ENCODE measurements at places on chromosomes 16 and 17.

DNA sequence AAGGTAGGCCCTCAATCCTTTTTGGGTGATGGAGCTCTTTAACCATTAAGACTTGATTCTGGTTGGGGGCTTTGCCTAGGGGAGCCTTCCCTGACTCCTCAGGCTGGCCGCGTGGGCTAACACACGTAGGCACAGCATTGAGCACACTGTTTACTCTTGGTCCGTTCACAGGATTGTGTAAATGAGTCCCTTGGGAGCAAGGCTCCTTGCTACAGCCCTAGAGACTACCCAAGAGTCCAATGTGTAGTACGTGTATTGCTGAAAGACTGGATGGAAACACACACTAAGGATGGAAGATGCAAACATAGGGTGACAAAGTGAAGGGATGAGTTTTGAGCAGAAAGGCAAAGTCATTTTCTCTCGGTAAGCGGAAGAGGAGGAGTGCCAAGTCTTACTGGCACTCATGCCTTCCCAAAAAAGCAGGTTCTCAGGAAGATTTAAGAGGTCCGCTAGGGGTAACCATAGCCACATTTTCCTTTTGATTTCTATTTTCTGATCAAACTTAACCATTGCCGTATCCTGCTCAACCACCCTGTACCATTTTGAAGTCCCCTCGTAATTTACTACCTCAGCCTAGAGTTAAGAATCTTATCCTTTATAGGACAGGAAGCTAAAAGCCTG is 911 bp upstream of the ITGA2B start:
- peaks cover 10% of the 10 kb centered on the region for H3K27me3 ChIP-seq
- peaks cover 2% of the 10 kb centered on the region for H3K36me3 ChIP-seq
- H3K27ac ChIP-seq, result no peak overlapping the region
- no peak for DNase-seq

DNA sequence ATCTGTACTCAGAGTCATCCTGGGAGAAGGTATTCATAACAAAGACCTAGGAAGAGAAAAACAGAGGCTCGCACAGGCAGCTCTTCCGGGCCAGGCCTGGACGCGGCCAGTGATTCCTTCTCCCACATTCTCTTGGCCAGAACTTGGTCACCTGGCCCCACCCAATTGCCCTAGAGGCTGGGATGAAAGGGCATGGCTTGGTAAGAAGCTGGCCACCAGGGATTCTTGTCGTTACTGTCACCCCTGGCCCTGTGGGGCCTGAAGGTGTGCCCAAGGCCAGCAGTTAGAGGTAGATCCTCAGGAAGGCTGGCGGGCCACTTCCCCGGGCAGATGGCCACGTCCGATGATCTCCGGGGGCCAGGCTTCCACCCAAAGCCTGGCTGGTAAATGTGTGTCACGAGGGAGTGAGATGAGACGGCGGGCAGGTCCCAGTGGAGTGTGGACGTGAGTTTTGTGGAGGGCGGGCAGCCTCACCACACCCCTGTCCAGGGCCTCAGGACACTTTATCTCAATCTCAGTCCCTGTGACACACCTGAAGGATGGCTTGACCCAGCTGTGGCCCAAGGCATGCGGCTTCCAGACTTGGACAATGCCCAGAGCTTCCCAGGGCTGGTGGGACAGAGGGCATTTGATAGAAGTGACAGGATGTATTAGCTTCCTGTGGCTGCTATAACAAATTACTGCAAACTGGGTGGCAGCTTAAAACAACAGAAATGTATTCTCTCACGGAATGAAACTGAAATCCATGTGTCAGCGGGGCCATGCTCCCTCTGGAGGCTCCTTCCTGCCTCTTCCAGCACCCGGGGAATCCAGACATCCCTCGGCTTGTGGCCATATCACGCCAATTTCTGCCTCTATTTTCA is 66.3 kb upstream of the GSE1 start:
- no peaks in the 10 kb centered on the region for H3K27me3 ChIP-seq
- H3K36me3 ChIP-seq, result no peaks in the 10 kb centered on the region
- no peak for DNase-seq
- peaks cover 2% of the 10 kb centered on the region for H3K4me1 ChIP-seq
- no peak overlapping the region for H3K4me3 ChIP-seq
- no peak overlapping the region for H3K27ac ChIP-seq

- no peaks in the 10 kb centered on the region for H3K36me3 ChIP-seq
- peaks cover 4% of the 10 kb centered on the region for H3K27me3 ChIP-seq
- no peaks in the 10 kb centered on the region for H3K4me1 ChIP-seq
- DNase-seq, result no peak
- H3K27ac ChIP-seq, result no peak overlapping the region
Observed at GRCh38 chr17:79330229-79330628, 255.6 kb downstream of the ENGASE start.

GRCh38 chr16:12341423-12341822 is 364.9 kb downstream of the SNX29 start:
- DNase-seq, result no peak
- H3K27me3 ChIP-seq, result no peaks in the 10 kb centered on the region
- H3K4me1 ChIP-seq, result no peaks in the 10 kb centered on the region
- H3K4me3 ChIP-seq, result no peak overlapping the region
- H3K27ac ChIP-seq, result no peak overlapping the region

DNA sequence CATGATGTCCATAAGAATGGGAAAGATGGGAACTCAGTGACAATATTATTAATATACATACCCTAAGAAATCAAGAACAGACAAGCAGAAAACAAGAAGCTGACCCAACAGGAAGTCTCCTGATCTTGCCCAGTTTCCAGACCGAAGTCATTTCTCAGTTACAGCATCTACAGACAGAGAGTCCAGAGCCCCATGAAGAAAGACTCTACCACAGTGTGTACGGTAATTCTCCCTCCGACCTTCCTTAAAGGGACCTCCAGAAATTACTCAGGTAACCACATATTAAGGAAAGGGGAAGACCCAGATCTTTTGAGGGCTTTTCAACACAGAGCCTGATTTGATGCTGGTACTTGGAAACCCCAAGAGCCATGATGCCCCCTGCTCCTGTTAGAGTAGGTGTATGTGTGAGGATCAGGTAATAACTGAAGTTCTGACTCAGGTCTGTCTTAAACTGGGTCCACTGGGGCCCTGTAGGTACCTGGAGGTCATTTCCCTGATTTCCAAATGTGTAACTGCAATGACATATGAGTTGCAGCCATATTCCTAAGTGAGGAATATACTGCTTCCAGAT is 132.4 kb downstream of the ABCA8 start:
- DNase-seq, result no peak
- no peak overlapping the region for H3K4me3 ChIP-seq
- no peaks in the 10 kb centered on the region for H3K4me1 ChIP-seq
- no peaks in the 10 kb centered on the region for H3K27me3 ChIP-seq

GRCh38 chr16:19835968-19836421 is 48.7 kb downstream of the GPRC5B start:
- DNase-seq, result no peak
- H3K27ac ChIP-seq, result no peak overlapping the region
- H3K27me3 ChIP-seq, result no peaks in the 10 kb centered on the region
- H3K4me3 ChIP-seq, result no peak overlapping the region
- no peaks in the 10 kb centered on the region for H3K36me3 ChIP-seq

- DNase-seq, result peak; percentile 7
- H3K4me1 ChIP-seq, result no peaks in the 10 kb centered on the region
- no peak overlapping the region for H3K4me3 ChIP-seq
Observed at GRCh38 chr17:67628580-67629013, 89.1 kb upstream of the NOL11 start.

DNA sequence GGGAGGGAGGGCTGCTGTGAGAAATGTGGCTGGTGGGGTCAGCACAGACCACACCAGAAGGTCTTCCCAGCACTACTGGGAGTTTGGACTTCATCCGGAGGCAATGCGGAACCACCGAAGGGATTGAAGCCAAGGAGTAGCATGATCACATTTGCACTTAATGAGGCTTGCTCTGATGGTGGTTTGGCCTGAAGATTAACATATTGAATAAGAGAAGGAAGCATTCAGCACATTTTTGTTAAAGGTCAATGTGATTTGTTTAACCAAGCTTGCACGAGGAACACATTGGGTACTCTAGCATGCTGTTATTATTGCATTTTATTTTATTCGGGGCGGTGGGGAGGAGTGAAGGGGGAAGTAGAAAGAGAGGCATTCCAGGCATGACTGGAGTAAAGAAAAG is 378.6 kb downstream of the UTP18 start:
- H3K4me3 ChIP-seq, result no peak overlapping the region
- H3K36me3 ChIP-seq, result no peaks in the 10 kb centered on the region
- no peak overlapping the region for H3K27ac ChIP-seq
- no peak for DNase-seq
- no peaks in the 10 kb centered on the region for H3K4me1 ChIP-seq
- peaks cover 9% of the 10 kb centered on the region for H3K27me3 ChIP-seq

GRCh38 chr16:64352246-64352645 is 769.6 kb downstream of the CDH11 start:
- no peak overlapping the region for H3K4me3 ChIP-seq
- H3K27me3 ChIP-seq, result no peaks in the 10 kb centered on the region
- no peaks in the 10 kb centered on the region for H3K4me1 ChIP-seq
- DNase-seq, result no peak
- no peak overlapping the region for H3K27ac ChIP-seq

DNA sequence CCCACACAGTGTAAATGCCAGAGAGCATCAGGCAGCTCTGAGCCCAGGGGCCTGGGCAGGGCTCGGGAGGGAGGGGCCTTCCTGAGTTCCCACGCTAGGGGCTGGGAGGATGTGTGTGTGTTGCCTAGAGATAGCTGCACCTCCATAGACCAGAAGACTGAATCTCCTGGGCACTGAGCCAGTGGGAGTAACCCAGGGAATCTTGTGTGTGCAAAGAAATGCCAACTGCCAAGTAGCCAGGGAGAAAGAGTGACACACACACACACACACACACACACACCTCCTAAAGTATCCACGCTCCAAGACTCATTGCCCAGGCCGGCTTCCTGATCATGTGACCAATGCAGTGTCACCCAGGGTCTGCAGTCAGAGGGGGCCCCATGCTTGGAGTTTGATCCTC is 166.2 kb upstream of the RPL38 start:
- H3K27ac ChIP-seq, result no peak overlapping the region
- no peaks in the 10 kb centered on the region for H3K4me1 ChIP-seq
- no peak overlapping the region for H3K4me3 ChIP-seq
- no peaks in the 10 kb centered on the region for H3K36me3 ChIP-seq
- H3K27me3 ChIP-seq, result peaks cover 3% of the 10 kb centered on the region

- H3K27ac ChIP-seq, result no peak overlapping the region
- no peaks in the 10 kb centered on the region for H3K4me1 ChIP-seq
- no peaks in the 10 kb centered on the region for H3K36me3 ChIP-seq
- no peaks in the 10 kb centered on the region for H3K27me3 ChIP-seq
- DNase-seq, result peak; percentile 65
Observed at GRCh38 chr16:578870-579405, 9.2 kb downstream of the PIGQ start.

DNA sequence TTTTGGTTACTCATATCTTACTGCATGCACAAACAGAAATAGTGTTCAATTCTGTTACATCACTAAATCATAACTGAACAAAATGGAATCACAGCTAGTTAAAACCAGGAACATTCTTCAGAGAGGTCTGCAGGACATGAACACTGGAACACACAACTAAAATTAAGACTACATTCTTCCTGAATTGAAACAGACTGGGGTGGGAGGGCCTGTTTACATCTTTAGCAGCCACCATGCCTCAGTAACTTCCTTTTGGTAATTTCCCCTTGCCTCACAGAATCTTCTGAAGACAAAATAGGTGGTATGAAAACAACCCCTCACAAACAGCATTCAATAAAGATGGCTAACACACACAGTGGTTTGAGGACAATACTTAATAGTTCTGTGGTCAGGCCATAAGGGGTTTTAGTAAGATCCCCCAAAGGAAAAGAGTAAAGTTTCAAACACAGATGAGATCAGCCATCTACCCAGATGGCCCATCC is 6.5 kb downstream of the MARF1 start:
- peak overlapping the region; percentile 82 for H3K27ac ChIP-seq
- peaks cover 80% of the 10 kb centered on the region for H3K36me3 ChIP-seq
- H3K27me3 ChIP-seq, result no peaks in the 10 kb centered on the region
- peaks cover 68% of the 10 kb centered on the region for H3K4me1 ChIP-seq
- peak overlapping the region; percentile 25 for H3K4me3 ChIP-seq

- no peaks in the 10 kb centered on the region for H3K4me1 ChIP-seq
- H3K36me3 ChIP-seq, result no peaks in the 10 kb centered on the region
- H3K27me3 ChIP-seq, result peaks cover 8% of the 10 kb centered on the region
Observed at GRCh38 chr17:65817951-65818350, 256.5 kb upstream of the AXIN2 start.

- no peak overlapping the region for H3K27ac ChIP-seq
- no peak for DNase-seq
- no peak overlapping the region for H3K4me3 ChIP-seq
- no peaks in the 10 kb centered on the region for H3K36me3 ChIP-seq
- H3K27me3 ChIP-seq, result peaks cover 6% of the 10 kb centered on the region
Observed at GRCh38 chr17:1963250-1963649, 61.9 kb downstream of the RTN4RL1 start.

DNA sequence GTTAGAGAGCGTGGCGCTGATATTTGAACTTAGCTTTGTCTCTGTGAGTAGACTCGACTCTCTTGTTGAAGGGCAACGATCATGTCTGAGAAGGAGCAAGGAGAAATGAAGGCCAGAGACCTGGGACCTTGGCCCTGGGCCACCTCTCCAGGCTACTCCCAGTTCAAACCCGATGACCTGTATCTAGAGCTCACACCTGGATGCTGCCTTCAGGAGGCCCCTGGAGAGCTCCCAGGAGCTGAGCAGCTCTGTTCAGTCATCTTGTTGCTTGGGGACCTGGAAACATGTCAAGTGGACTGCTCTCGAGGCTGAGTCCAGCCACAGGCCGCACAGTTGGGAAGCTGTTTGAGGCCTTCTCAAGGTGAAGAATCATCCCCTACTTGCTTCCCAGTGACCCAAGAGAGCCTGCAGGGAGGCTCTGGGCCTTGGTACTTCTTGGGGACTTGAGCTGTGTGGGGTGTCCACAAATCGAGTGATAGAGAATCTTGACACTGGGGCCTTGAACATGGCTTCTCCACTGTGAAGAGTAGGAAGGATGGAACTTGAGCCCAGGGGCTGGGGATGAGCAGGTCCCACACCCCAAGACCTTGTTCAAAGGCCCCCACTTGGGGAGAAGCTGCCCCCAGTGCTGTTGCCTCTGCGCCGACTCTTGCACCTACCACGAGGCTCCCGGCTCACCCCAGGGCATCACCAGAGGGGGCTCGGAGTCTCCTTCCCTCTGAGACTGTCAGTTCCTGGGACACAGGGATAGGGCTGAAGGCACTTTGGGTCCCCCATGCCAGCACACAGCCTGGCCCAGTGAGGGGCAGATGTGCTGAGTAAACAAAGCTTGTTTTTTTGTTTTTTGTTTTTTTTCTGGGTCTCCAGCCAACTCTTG is 112.1 kb downstream of the IRX5 start:
- H3K27ac ChIP-seq, result no peak overlapping the region
- no peak for DNase-seq
- H3K36me3 ChIP-seq, result no peaks in the 10 kb centered on the region
- no peaks in the 10 kb centered on the region for H3K4me1 ChIP-seq
